ENCODE measurements at places on chromosomes 6 and 20.

GRCh38 chr6:101178748-101179147 lies 214.8 kb upstream of the GRIK2 start:
- no peak for DNase-seq

GRCh38 chr20:25399037-25399430 lies 8.4 kb upstream of the ABHD12 start:
- DNase-seq, result no peak

DNA sequence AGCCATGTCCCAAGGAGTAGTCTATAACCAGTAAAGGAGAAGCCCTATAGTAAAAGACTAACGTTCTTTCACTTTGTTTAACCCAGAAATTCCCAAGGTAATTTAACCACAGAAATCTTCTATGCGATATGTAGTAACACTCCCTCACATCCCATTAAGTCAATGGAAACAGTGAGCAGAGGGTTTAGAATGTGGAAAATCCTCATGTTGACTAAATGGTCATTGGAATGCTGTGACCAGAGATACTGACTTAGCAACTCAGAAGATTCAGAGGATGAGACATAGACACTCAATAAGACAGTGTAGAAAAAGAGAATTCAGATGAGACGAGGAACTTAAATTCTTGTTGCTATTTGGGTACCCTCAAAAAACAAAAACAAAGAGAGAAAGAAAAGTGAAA lies 562.2 kb upstream of the NOX3 start:
- DNase-seq, result no peak

- no peak for DNase-seq
These were observed at the start of gene SCUBE3 for GRCh38 chr6:35213824-35214756. Gene SCUBE3, plus strand, starts transcription at chr6:35213956. Its CDS starts 463 bp downstream, at chr6:35214419.

DNA sequence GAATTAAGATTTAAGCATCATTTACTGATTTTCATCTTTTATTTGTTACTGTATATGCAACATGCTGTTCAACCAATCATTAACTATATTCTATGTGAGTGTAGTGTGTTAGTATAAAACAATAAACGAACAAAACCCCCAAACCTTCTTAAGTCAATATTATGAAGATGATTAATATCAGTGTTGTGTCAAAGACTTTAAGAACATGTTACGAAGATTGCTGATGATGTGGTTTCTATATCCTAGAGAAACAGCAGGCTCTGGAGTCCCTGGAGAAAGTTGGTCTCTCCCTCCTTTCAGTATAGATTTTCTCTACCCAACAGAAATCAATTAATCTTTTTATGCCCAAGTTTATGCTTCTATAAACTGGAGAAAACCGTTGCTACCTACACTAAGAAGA lies 393.8 kb upstream of the HSF2 start:
- DNase-seq, result no peak

DNA sequence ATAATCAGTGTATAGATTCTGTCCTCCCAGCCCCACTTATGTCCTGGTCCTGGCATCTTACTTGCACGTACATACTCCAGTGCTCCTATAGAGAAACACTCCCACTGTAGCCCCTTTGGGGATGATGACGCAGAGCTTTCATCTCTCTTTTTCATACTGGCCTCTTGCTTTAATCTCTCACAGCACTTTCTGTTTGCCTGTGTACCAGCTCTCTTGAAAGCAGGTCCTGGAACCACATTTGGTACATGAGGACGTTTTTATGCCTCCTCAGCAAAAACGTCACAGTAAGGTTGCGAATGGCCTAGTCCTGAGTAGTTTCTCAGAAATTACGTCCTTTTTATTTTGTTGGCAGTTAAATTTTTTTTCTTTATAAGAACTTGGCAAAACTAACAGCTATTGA lies 10.8 kb downstream of the L3MBTL3 start:
- peak; percentile 23 for DNase-seq

GRCh38 chr6:3872370-3872854 lies 23.2 kb downstream of the FAM50B start:
- DNase-seq, result no peak

GRCh38 chr6:105109955-105110895 lies 69.6 kb downstream of the POPDC3 start:
- no peak for DNase-seq

- no peak for DNase-seq
These were observed 10.1 kb downstream of the ROMO1 start for GRCh38 chr20:35709259-35709658.

GRCh38 chr6:19210849-19211590 lies 626.1 kb upstream of the ID4 start:
- DNase-seq, result no peak

DNA sequence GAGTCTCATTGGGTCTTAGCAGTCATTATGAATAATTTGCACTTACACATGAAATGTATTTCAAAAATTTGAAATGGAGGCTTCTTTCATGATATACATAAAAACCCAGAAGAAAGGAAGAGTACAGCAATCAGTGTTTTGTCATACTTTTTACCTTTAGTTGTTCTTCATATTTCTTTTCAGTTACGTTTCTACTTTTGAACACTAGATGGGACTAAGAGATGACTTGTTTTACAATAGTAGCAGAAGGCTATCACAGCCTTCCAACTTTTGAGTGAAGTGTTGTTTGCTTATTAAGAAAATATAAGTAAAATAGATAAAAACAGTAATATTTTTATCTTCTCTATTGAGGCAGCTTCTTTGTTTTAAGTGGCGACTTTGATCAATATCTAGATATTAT lies 58.1 kb downstream of the L3MBTL3 start:
- DNase-seq, result no peak

- no peak for DNase-seq
These were observed 2.5 kb downstream of the CCR6 start for GRCh38 chr6:167125410-167125809.

GRCh38 chr20:57048027-57048869 lies 218.2 kb downstream of the BMP7 start:
- peak; percentile 16 for DNase-seq

DNA sequence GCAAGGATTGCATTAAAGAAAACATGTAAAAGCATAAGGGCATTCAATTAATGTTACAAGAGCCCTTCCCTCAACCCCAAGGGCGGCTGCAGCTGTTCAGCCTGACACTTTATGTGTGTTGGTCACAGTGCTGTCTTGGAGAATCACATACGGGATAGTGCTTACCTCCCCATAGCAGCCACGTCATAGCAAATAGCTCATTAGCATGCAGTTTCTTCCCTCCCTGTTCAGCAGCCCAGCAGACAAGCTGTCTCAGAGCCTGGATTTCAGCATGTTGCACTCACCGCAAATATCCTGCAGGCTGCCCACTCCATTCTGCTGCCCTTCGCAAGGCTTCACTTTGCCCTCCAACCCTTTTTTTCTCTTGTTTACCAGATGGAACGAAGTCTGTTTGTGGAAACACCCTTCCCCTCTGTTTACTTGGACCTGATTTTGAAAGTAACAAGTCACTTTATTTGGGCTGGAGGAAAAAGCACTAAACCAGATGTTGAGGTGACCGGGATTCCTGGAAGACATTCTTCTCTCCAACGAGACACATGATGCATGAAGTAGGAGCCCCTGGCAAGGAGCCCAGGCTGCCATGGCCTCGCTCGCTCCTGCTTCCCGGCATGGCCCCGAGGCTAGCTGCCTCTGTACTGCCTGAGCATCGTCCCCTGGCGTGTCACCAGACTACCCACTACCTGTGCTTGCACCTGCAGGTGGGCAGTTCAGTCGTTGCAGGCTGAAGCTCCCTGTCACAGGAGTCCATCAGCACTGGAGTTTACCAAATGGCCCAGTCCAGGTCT lies 151.6 kb upstream of the GMDS start:
- no peak for DNase-seq

DNA sequence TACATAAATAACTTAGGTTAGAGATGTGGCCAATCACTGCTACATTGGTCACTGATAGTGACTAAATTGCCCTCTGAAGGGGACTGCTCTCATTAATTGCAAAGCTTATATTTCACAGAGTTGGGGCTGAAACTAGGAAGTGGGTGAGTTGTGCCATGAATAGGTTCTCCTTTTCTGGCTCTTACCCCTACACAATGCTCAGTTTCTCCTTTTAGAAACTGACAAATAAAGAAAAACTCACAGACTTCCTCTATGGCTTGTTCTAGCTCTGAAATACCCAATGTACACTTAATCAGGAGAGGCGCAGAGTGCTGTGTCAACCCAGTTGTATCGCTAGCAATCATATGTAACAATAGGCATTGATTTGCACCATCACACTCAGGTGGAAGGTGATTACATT lies 41.2 kb upstream of the PROKR2 start:
- DNase-seq, result no peak

GRCh38 chr6:135311446-135312200 lies 130.5 kb downstream of the MYB start:
- DNase-seq, result no peak

GRCh38 chr6:56851074-56851473 lies 103.8 kb upstream of the BEND6 start:
- no peak for DNase-seq

DNA sequence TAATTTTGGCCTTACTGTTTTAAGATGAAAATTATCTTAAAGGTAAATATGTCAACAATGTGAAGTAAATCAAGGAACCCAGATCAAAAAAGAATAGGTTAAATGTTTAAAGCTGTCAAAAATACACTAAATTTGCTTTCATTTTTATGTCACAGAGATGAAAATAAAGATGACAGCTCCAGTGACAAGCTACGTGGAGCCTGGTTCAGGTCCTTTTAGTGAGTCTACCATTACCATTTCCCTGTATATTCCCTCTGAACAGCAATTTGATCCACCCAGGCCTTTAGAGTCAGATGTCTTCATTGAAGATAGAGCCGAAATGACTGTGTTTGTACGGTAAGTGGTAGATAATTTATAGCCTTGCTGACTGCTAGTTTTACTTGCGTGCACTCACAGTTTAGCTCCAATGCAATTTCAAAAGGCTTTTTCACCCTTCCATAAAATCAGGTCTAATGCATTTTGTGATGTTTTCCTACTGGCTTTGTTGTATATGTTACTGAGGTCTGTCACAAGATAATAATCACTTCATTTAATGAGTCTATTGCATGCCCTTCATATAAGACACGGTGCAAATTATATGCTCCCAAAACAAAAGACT lies 1.9 kb downstream of the HEBP2 start:
- DNase-seq, result no peak

DNA sequence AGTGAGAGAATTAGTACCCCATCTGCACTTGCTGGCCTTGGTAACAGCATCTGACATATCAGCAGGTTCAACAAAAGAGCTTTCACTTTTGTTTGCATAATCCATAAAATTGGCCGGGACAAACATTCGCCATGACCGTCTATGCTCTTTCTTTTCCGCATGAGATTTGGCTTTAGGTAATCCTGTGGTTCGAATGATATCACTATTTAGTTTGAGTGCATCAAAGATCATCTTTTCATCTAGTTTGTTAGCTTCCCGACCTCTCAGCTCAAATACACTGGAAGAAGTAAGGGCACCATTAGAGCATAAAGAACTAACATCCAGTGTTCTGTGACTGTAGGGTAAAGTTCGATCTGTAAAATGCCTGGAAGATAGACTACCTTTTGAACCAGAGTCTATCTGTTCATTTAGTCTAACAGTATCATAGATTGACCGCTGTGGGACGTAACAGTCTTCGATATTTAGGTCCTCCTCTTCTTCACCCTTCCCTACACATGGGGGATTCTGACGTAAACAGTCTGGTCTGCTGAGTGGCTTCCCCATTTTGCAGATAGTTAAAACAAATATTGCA lies 101.6 kb downstream of the DST start:
- no peak for DNase-seq

- DNase-seq, result no peak
These were observed 80.5 kb downstream of the COL9A1 start for GRCh38 chr6:70222439-70222749.

GRCh38 chr20:16257021-16257420 lies 316.2 kb downstream of the KIF16B start:
- no peak for DNase-seq

DNA sequence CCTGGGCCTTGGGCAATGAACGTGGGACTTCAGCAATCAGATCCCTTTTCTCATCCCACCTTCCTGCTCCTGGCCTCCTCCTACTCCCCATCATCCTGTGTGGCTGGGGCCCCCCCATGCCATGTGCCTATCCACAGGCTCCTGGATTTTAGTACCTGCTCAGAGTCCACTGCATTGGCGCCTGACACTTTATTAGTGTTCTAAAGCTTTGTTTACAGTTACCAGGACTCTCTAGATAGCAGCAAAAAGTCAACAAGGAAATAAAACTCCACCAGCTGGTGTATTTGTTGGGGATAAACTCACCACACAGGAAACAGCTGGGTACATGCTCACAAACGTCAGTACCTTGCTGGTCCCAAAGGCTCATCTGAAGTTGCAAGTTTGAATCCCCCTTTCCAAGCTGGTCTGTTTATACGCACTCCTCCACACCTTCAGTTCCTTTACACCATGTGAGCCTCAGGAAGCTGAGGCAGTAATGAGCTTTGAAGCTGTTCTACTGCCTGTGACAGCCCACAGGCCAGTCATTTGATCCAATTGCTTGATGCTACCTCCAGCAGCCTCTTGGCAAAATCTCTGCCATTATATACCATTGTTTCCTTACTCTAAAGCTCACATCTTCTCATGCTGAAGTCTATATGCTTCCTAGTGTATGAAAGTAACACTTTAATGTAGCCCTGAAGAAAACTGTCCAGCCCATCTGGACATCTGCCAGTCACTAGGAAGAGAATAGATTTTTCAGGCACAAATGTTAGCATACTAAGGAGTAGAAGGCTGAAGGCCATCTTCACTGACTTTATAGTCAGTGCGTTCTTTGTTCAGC lies 76.6 kb downstream of the ANKEF1 start:
- no peak for DNase-seq

- no peak for DNase-seq
These were observed 405.7 kb upstream of the CITED2 start for GRCh38 chr6:139779988-139780774.

DNA sequence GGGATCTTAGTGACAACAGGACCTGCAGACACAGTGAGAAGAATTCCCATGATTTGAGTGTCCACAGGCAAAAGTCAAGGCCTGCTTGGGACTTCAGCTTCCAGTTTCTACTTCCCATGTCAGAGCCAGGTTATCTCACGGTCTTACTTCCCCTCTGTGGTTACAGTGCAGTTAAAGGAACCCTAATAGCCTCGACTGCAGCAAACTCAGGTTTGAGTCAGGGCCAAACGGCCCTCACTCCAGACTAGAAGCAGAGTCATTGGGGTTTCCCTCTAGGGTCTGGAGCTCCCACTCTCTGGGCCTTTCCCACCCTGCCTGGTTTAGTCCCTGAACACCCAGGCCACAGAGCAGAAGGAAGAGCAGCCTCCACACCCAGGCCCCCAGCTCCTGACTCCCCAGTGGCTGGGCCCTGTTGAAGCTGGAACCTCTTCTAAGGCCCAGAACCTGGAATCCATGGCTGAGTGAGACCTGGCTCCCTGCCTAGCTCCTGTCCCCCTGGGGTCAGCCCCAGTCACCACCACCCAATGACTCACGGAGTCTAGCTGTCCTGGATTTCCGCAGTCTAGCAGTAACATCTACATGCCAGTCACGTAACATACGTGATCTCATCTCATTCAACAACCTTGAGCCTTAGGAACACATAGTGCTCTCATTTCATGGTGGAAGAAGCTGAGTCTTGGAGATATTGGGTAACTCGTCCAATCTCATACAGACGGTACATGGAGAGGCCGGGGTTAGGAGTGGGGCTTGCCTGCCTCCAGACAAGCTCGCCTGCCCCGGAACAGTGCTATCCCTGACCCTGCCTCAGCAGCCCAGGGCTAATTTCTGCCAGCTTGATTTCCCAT lies 9.2 kb upstream of the GHRH start:
- no peak for DNase-seq

- DNase-seq, result no peak
These were observed 7.6 kb downstream of the ENPP4 start for GRCh38 chr6:46137387-46137786.

Data from stimulated activated CD4-positive, alpha-beta T cell treated with anti-CD3 and anti-CD28 coated beads, Interleukin-1b, Interleukin-23, amount 100 ng/mL, for 48 hours (primary cell).